ENCODE measurements at places on chromosomes 7 and 10. TPM values are rescaled to one million over a fixed set of nuclear protein-coding genes. Genes with fewer than 3 reads are reported as not detected.

The CPSF4 gene
- 24.7 TPM for total RNA-seq

The BMPER gene
- 0.70 TPM for total RNA-seq

DNA sequence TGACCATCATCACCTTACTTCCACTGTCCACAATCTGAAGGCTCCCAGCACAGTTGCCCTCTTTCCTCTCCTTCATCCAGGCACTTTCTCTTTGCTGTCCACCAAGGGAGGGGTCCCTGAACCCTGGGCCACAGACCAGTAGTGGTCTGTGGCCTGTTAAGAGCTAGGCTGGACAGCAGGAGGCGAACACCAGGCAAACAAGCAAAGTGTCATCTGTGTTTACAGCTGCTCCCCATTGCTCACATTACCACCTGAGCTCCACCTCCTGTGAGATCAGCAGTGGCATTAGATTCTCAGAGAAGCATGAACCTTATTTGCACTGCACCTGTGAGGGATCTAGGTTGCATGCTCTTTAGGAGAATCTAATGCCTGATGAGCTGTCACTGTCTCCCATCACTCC lies 27.7 kb downstream of the FZD1 start:
- no peak for DNase-seq

GRCh38 chr7:19585761-19586160 lies 123.1 kb downstream of the POLR1F start:
- DNase-seq, result no peak

GRCh38 chr10:63458177-63458576 lies 7.6 kb downstream of the JMJD1C start:
- no peak for DNase-seq

Data from dermis blood vessel endothelial cell (primary cell).